ENCODE measurements at places on chromosomes 4 and X.

DNA sequence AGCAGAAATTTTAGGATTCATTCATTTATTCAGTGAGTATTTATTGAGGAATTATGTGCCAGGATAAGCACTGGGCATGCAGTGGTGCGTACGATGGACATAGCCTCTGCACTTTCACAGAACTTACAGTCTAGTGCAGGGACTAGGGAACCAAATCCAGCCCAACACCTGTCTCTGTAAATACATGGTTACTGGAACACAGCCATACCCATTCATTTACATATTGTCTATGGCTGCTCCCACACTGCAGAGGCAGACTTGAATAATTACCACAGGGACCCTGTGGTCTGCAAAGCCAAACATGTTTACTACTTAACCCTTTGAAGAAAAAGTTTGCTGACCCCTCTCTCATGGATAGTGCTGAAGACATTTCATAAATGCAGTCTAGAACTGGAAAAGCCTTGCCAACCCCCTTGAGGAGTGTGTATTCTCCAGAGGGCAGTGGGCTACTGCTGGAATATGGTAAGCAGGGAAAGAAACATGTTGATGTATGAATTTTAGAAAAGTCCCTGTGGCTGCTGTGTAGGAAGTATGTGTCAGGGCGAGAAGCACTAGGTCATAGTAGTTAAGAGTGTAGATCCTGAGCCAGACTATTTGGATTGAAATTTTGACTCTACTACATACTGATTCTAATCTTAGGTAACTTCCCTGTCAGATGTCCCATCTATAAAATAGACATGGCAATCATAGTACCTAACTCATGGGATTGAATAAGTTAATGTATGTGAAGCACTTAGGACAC lies 75.5 kb downstream of the GALNT7 start:
- no peak for DNase-seq

DNA sequence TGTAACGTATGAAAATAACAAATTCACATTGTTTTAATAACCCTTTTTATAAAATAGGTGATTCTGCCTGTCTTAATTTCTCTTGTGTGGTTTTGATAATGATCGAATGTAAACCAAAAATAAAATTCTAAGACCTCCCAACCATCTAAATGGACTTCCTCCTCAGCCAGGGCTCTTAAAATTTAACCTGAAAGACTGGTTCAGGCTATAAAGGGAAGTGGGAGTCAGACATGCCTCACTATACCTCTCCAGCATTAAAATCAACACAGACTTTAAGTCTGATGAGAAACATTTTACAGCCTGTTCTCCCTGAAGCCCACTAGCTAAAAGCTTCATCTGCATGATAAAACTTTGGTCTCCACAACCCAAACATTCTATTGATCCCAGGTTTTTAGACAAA lies 97.6 kb upstream of the STIM2 start:
- no peak for DNase-seq

GRCh38 chr4:110119880-110120279 lies 78.5 kb downstream of the ELOVL6 start:
- DNase-seq: no peak

- DNase-seq: no peak
Observed at GRCh38 chr4:113899271-113900070, 80.0 kb downstream of the ARSJ start.
